ENCODE measurements at places on chromosomes 5 and 9.

- no peak for DNase-seq
Observed at GRCh38 chr5:109177227-109177626, 232.5 kb downstream of the PJA2 start.

DNA sequence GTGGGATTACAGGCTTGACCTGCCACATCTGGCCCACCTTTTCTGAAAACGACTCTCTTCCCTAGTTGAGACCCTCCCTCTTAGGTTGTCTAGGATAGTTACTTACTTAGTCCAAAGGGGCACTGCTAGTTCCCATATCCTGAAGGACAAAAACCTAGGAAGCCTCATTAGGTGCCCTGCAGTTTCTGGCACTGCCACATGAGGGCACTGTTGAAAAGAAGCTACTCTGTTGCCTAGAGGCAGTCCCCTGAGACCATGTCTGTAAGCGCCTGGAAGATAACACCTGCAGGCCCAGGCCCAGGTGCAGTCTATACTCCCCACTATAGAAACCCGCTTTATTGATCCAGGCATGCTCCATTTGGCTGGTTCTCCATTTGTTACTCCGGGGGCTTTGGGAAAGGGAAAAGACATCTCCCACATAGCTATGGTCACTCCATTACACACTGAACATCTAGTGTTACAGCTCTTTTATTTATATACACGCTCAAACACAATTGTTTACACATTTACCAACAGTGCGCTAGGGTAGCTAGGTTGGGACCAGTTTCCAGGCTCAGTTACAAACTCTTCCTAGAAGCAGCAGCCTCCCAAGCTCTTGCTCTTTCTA, 73.4 kb upstream of the PPARGC1B start:
- DNase-seq = no peak

DNA sequence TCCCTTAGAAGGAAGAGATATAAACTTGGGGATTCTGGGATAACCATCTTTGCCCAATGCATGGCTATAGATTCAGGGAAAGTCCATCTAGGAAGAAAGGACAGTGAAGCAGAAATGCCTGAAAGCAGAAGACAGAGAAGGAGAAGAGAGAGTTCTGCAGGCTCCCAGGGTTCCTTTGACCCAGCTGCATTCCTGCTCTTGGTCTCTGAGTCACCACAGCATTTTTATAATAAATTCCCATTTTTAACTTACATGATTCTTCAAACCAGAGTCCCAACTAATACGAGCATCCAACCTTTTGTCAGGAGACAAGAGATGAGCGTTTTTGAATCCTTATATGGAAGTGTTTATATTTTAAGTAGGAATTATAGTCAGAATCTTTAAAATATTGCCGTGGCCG, 12.0 kb upstream of the AOPEP start:
- peak; percentile 48 for DNase-seq

- DNase-seq = no peak
Observed at GRCh38 chr9:110126499-110126941, 81.4 kb downstream of the C9orf152 start.

DNA sequence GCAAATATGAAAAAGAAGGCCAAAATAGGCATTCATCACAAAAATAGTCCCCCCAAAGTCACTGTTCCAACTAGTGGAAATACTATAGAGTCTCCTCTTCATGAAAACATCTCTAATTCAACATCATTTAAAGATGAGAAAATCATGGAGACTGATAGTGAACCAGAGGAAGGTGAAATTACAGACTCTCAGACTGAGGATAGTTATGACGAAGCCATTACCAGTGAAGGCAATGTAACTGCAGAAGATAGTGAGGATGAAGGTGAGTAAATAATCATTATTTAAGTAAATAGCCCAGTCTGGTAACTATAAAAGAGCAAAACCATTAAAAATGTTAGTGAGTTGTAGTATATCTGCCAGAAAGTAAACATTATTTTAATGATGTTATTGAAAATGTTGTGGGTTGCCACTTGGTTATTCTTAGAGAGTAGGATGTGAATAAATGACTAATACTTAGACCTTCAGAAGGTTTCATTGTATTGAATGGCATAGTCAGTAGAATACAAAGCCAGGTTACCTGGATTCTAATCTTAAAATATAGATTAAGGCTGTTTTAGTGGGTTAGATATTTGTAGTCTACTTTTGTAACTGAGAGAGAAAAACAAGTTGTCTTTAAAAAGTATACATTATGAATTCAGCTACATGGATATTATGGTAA, 16.3 kb downstream of the AGGF1 start:
- no peak for DNase-seq

DNA sequence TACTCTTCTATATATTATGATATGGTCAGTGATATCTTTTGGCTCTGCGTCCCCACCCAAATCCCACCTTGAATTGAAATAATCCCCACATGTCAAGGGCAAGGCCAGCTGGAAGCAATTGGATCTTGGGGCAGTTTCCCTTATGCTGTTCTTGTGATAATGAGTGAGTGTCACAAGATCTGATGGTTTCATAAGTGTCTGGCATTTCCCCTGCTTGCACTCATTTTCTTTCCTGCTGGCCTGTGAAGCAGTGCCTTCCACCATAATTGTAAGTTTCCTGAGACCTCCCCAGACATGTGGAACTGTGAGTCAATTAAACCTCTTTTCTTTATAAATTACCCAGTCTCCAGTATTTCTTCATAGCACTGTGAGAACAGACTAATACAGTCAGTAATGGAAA, 45.0 kb upstream of the TNC start:
- DNase-seq = no peak
